ENCODE measurements at places on chromosomes 12 and 14.

- no peak for DNase-seq
These were observed 49.8 kb downstream of the CCDC85C start for GRCh38 chr14:99554184-99554583.

DNA sequence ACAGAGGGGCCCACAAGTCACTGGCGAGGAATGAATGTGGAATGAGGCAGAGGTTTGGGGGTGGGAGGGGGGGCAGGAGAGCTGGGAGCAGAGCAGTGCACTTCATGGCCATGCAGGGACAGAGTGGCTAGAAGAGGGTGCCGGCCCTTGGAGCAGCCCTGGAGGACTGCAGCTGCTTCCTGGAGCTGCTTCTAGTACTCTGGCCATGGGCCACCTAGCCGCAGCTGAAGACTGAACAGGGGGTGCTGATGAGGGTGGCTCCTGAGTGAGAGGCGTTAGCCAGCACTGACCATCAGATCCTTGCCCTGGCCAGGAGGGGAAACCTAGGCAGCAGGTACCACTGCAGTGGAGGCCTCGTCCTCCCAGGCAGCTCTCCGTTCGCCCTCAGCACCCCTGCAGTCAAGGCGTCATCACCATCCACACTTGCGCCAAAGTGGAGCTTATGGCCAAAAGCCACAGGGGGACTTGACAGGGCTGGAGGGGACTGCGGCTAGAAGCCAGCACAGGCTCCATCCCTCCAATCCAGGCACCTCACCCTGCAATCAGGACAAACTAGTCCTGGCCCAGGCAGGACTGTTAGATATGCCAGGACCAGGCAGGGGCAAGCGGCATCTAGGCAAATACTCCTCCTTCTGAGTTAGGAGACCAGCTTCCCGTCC lies 16.4 kb downstream of the OTUB2 start:
- no peak for DNase-seq

- no peak for DNase-seq
These were observed 4.6 kb downstream of the FBXW8 start for GRCh38 chr12:116915326-116915725.

- no peak for DNase-seq
These were observed 124.7 kb downstream of the EPS8 start for GRCh38 chr12:15664491-15664890.

- DNase-seq = no peak
These were observed 170.5 kb downstream of the NDUFA12 start for GRCh38 chr12:94832780-94833681.

DNA sequence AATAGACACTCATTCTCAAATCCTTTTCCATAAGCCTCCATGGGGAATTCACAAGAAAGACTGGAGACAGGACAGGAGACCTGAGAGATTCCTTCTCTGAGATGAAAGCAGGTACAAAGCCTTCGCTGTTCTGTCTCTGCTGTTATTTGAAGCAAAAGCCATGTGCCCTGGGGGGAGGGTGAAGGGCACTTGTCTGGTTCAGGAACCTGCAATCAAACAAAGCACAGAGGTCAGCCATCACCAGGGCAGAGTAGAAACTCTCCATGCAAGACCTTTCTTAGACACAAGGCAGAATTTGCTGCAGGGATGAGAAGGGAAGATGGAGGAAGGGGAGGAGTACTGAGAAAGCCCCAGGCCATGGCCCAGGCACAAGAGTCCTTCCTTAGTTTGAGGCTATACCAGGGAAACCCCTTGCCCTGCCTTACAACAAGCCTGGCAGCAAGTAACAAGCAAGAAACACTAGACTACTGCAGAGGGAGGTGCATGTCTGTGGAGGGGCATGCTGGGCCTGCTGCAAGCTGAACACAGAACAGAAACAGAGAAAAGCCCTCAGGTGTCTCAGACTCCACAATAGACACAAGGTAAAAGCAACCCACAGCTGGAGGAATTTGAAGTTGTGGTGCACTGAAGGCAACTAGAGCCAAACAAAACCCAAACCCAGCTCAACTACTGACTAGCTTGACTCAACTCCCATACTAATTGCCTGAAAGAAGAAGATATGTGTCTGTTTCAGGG lies 7.8 kb upstream of the ART4 start:
- DNase-seq = no peak

- no peak for DNase-seq
These were observed 193.5 kb upstream of the EEA1 start for GRCh38 chr12:93122569-93123091.

DNA sequence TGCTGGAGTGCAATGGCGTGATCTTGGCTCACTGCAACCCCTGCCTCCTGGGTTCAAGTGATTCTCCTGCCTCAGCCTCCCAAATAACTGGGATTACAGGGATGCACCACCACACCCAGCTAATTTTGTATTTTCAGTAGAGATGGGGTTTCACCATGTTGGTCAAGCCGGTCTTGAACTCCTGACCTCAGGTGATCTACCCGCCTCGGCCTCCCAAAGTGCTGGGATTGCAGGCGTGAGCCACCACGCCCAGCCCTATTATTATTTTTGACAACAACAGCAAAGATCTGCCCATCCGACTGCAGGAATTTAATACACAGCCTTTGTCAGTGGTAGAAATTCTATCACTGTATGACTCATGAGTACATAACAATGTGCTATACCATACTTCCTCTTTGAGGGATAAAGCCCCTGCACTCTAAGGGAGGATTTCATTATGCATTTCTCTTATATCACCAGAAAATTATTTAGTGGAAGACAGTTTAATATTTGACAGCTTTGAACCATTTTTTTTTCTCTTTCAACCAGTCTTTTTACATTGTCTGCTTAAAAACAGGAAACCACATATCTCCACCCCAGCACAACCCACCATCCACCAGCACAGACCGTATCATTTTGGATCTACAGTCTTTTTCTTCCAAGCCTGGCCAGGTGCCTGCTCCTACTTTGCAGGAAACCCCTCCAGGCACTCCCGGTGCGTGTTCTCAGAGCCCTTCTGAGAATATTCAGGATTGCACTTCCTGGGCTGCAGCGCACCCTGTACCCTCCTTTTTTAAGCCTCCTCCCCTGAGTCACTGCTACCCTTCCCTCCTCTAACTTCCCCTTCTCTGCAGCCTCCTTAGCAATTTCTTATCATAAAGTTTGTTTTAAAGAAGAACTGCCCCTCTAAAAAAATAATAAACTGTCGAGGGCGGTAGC lies 594 bp downstream of the ARHGDIB start:
- no peak for DNase-seq

DNA sequence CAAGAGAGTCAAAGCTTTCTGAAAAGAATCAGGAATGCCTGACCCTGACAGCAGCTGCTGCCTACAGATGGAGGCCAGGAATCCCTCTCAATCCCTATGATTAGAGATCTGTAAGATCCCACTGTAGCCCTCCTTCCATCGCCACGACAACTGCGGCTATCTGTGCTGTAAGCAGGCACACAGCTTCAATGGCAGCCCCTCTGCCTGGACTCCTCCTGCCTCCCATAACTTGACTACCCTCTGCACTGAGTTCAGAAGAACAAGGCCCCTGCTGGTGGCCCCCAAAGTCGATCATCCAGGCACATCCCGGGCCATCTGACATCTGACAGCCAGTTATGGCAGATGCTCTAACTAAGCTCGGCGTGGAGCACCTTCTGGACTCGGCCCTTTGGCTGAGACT lies 2.9 kb downstream of the CLMN start:
- no peak for DNase-seq

DNA sequence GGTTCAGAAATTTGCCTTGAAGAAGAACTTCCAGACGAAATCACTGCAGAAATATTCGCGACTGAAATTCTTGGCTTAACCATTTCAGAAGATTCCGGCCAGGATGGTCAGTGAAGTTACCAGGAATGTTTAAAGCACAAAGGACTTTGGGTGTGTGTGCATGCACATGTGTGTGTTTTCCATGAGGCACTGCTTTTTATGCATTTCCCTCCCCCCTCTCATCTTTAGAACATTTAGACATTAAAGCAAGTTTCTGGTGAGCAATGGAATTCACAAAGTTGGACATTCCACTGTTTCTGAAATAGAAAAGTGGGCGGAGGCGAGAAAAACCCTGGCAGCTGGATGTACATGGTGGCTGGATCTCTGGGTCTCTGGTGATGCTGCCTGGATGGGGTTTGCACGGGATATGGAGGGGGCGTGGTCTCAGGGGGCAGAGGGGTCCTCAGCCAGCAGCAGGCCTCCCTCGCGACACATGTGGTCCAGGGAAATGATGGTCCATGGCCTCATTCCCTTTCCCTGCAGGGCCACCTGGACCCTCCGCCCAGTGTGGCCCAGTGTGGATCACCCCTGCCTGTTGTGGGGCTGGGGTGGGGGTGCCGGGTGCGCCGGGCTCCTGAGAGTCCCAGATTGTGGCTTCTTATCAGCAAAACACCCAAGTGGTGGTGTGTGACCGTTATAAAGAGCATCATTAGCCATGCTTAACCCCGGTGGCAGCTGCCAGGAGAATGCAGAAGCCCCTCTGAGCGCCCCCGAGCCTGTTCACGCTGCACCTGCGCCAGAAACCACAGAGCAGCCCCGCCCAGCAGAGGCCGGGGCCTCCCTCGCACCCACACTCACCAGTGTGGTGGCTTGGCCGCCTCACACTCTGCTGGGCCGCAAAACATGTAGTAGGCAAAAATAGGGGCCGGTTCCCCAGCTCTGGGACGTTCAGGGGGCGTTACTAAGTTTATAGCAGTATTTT lies 17.8 kb upstream of the BCL7A start:
- DNase-seq = no peak

DNA sequence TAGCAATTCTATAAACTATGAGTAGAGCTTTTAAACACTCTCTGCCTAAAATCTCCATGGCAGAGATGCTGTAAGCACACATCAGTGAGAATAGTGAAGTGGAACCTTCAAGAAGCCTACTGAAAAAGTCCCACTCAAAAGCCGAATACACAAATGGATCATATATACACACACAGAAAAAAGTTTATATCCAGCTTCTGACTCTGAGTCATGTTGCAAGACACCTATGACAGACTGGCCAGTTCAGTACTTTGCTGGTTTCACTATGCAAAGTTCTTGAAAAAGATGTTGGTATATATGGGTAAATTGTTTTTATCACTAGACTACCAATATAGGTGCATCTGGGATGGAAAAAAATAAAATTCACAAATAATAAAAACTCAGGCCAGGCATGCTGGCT lies 126.1 kb downstream of the KCNK10 start:
- DNase-seq = no peak

DNA sequence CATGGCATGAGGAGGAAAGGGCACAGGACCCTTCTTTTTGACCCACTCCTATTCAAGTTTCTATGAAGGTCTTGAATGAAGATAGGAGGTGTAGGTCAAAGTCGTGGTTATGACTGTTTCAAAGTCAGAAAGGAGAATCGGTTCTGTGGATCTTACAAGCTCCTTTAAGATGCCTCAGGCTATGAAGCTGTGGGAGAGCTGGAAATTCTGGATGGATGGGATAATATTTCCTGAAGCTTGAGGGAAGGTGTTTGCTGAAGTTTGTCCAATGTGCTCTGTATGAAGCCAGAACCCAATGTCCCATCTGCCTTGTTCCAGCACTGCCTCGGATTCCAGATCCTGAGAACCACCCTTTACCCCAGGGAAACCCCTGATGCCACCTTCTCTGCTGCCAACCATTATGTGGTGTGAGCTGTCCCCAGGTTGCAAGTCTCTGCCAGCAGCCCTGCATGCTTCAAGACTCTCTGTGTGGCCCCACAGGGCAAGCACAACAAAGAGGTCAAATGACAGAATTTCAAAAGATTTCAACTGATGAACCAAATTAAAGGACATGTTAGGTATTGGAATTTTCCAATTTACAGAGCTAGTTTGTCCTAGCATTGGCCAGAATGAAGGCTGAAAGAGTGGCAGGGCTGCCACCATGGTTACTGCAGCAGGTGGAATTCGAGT lies 472.0 kb downstream of the RGS6 start:
- no peak for DNase-seq

DNA sequence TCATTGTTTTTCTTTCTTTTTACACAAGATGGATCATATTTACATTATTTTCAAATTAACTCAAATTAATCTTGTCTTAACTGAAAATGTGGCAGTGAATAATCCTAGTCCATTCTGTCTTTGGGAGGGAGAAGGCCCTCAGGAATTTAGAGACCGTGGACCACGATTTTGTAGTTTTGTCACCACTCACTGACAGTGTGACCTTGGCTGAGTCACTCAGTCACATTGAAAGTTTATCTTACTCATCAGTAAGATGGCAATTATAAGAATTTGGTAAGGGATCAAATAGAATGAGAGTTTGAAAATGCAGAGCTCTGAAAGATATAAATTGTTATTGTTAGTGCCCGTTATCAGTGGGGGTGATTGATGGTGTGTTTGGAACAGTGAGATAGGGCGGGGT lies 16.4 kb downstream of the FOXJ2 start:
- DNase-seq = no peak

Data from NCI-H774 (cell line).